ENCODE measurements at places on chromosomes 2 and 18.

DNA sequence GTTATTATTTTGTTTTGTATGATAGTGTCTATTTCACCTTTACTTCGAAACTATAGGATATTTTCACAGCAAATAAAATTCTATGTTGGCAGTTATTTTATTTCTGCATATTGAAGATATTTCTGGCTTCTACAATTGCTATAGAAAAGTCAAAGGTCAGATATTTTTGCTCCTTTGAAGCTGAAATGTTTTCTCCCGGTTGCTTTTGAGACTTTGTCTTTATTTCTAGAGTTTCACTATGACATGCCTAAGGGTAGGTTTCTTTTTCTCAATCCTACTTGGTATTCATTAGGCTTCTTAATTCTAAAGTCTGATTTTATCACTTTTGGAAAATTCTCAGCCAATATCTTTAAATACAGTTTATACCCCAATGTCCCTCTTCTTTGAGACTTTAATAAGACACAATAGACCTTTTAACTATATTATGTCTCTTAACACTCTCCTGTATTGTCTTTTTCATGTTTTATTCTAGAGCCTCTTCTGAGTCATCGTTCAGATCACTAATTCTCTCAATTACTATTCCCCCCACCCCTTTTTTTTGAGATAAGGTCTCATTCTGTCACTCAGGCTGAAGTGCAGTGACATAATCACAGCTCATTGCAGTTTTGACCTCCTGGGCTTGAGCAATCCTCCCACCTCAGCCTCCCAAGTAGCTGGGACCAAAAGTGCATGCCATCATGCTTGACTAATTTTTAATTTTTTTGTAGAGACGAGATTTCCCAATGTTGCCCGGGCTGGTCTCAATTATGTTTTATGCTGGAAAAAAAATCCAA, 50.5 kb downstream of the USP37 start:
- no peak for DNase-seq

DNA sequence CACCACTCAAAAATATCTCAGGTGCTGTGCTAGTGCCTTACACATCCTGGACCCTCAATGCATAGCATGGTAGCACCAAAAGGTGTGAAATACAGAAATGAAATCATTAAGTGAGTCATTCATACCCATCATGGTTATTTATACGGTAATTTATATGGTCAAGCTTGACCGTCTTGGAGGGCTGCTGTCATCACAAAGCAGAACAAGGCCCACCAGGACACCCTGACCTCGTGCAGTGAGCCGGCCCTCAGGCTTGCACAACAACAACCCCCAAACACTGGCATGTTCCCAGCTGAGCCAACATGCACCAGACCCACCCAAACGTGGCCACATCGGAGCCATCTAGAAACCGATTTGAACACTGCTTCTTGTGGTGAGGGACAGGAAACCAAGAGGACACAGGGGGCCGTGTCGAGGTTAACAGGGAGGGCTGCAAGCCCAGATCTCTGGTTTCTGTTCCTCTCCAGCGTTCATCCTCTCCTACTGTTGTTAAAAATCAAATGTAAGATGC, 378.5 kb upstream of the ID2 start:
- DNase-seq = peak; percentile 23

DNA sequence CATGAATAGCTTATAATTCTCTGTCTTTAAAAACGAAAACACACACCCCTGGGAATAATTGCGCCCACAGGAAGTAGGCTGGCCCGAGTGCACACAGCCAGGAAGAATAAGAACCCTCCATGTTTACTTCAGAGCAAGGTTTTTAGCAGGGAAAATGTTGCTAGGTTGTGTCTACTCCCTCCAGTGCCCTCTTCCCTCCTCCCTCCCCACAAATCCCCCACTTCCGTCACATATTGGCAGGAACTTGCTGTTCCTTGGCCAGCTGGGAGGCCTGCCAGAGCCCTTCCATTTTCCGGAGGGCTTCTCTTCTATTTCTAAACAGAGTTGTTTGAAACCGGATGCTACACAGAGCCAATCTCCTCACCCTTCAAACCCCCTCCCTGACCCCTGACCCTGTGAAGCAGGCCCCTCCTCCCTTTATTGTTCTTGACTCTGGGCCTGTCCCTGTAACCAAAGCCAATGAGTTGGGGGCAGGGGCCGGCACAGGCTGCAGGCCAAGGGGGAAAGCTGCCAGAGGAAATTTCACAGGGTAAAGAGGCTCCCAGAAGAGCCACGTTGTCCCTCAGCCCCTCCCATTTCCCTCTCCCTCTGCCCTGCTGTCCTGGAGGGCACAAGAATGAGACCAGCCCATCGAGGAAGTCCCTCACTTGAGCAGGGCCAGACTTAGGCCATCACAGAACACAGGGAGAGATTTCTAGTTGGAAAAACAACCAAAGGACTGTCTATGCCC, 49.8 kb upstream of the LGALSL start:
- DNase-seq = no peak

- no peak for DNase-seq
Observed at GRCh38 chr18:22066083-22066485, 103.3 kb upstream of the GATA6 start.

GRCh38 chr2:181203916-181204315, 223.5 kb downstream of the UBE2E3 start:
- no peak for DNase-seq

- no peak for DNase-seq
Observed at GRCh38 chr2:67560771-67561456, 163.8 kb downstream of the ETAA1 start.

DNA sequence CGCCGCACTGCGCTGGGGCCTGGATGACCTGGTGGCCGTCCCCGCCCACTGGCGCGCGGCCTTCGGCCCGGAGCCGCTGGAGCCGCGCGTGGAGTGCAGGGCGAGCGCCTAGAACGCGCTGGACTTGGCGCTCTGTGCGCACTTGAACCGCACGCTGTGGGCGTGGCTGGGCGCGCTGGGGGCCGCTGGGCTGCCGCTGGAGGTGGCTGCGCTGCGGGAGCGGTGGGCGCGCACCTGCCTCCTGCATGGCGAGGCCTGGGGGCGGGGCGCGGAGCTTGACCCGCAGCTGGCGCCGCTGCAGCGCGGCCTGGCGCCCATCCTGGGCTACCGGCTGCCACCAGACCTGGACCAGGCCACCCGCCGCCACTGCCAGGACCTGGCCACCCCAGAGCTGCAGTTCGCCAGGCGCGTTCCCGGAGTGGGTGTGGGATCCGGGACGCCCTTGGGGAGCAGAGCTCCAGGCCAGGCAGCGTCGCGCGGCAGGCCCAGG, 9.9 kb downstream of the AQP12B start:
- no peak for DNase-seq

DNA sequence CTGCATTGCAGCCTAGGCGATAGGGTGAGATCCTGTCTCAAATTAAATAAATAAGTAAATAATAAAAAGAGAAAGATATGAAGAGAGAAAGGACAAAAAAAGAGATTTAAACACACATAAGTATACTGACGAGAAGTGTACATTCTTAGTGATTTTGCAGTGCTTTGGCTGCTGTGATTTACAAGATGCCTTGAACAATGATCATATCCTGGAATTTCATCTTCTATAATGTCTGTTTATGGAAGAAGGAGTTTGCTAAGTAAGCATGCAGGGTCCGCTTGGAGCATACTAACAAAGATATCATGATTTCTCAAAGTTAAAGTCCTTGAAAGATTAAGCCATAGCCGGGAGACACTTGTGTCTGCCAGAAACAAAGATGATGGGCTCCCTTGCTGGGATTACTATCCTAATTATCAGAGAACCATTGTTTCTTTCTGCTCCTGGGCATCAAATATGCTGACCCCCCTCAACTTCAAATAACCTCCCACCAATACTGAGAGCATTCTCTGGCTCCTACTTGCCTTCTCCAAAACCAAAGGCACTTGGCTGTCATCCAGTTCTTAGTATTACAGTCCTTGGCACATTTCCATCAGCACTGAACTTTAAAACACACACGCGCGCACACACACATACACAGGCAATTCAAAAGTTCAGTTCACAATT, 47.5 kb upstream of the STAM2 start:
- no peak for DNase-seq

GRCh38 chr18:41320100-41320499, 634.9 kb upstream of the PIK3C3 start:
- no peak for DNase-seq

- no peak for DNase-seq
Observed at GRCh38 chr2:42569116-42569711, 782 bp downstream of the MTA3 start.

GRCh38 chr2:52501715-52502475, 1265.7 kb upstream of the CHAC2 start:
- no peak for DNase-seq

DNA sequence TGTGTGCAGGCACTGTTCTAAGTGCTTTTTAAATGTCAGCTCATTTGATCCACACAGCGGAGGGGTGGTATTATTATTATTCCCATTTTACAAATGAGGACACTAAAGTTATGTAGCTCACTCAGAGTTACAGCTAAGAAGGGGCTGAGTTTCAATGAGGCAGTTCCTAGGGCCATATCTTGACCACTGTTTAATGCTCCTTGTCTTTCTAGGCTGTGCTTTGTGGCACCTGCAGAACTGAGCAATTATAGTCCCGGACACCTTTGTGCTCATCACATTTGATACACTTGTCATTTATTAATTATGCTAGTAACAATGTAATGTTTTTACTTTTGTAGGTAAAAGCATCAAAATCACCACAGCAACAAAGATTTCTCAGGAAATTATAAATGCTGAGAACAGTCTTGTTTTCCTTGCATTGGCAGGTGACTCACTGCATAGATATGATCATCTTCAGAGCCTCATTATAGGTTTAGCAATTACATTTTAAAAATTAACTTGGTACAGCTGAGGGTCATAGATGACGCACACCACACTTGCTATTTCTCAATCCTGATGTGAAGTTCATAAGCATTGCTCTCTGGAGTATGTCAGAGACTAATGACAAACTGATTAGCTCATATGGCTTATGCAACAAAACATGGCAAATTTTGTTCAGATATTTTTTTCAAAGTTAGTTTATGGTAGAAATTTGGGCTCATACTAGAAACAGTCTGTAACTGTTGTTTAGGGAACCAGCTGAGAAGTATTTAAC, 366.8 kb downstream of the TGIF1 start:
- DNase-seq = no peak

DNA sequence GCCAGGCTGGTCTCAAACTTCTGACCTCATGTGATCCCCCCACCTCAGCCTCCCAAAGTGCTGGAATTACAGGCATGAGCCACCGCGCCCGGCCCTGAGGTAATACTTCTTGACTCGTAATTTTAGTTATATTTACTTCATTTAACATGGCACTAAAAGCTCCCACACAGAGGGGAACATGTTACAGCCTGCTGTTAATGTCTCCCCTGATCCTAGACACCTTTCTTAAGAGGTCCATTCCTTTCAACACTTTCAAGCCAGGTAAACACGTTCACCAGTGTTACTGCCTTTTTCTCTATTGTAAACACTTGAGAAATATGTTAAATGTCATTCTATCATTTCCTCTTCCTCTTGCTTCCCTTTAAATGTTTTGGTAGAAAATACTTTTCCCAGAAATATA, 161.4 kb downstream of the METTL4 start:
- no peak for DNase-seq

GRCh38 chr2:48723129-48723528, 32.4 kb downstream of the LHCGR start:
- no peak for DNase-seq

DNA sequence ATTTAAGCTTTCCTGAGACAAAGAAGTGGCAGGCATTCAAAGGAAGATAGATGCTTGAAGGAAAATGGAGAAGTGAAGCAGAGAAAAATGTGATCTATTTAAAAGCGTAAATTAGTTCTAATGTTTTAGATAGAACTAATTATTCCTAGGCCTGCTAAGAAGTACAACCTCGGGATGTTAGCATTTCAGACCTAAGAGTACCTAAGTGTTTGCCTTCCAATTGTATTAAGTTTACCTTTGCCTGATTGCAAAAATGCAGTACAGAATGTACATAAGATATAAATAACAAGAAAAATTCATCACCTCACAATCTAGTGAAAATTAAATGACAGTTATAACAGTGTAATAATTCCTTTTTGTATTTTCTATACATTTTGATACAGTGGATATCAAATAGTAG, 71.1 kb upstream of the HNMT start:
- DNase-seq = no peak

GRCh38 chr2:10717628-10718027, 3.8 kb upstream of the ATP6V1C2 start:
- DNase-seq = no peak

DNA sequence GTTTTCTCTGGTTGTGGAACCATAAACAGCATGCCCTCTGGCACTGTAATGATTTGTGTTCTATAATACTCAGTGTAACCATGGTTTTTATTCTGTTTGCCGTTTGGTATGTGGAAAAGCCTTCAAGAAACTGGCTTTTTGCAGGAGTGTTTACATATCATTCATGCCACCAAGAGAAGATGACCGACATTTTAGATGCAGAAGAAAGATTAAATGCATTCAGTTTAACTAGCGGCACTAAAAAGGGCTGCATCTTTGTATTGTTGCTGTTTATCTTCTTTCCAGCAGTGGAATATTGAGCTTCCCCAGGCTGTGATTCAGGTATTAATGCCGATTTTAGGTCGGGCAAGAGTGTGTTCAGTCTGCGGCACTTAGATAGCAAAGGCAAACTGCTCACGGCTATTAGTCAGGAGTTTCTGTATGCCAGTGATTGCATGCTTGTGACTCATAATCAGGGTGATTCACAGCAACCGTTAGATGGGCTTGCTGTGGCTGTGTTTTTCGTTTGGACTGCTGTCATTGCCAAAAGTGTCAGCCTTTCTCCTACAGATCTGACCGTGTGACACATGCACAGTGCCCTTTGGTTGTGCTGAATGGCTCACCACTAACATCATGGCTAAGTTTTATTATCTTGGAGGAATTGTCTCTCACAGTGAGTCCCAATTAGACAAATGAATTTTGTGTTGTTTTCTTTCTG, 479.7 kb downstream of the PARD3B start:
- DNase-seq = no peak

- no peak for DNase-seq
Observed at GRCh38 chr18:29217124-29217915, 1040.4 kb upstream of the CDH2 start.
